ENCODE measurements at places on chromosomes 1 and 21. TPM values are rescaled to one million over a fixed set of nuclear protein-coding genes. Genes with fewer than 3 reads are reported as not detected.
A peak's percentile ranks its signal among the peaks of the same experiment; 100 is the strongest.

DNA sequence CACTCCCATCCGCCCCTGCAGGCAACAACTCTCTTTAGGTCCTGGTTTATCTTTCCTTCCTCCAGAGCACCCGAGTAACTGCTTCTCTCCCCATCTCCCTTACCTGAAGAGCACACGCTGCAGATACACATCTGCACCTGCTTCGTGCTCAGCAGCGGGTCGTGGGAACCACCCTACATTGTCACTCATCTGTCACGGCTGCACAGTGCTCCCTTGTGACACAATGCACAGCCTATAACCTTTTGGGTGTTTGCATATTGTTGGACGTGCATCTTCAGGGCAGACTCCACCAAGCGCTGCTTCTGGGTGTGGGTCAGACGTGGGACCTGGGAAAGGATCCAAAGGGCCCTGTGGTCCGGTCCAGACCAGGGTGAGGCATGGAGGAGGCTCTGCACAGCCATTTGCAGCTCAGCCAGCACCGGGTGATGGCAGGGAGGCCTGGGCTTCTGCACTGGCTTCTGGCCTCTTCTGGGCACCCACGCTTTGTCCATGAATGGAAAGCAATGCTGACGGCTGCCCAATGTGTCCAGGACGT is 42.5 kb downstream of the WDR4 start:
- no peak for DNase-seq

GRCh38 chr21:43826623-43826974 is 37.2 kb downstream of the RRP1 start:
- DNase-seq: no peak

- peak; percentile 30 for DNase-seq
Observed at GRCh38 chr1:58888833-58889232, 105.0 kb upstream of the JUN start.

DNA sequence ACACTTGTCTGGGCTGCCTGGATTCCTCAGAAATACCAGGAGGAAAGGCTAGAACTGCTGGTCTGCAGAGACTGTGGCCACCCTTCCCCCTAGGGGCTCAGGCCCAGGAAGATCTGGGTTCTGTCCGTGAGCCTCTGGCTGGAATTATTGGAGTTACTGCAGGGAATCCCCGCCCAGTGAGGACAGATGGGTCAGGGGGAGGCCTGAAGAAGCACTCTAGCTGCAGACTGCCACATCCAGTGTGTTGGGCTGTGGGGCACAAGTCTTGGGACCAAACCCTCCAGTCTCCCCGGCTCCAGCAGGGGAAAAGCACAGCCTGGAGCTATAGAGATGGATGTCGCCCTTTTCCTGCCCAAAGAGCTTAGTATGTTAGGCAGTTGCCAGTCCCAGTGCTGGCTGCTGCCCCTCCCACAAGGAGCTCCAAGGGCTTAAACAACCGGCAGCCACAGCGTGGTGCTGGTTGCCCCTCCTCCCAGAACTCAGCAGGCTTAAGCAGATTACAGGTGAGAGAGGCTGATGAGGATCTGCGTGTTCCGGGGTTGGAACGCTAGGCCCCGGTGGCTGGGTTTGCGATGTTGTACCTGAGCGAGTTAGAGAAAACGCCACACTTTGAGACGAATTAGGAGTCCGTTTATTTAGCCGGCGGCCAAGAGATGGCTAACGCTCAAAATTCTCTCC is 255.5 kb upstream of the LRRC7 start:
- DNase-seq: no peak

GRCh38 chr1:172894349-172895049 is 156.2 kb downstream of the TNFSF18 start:
- DNase-seq: no peak

DNA sequence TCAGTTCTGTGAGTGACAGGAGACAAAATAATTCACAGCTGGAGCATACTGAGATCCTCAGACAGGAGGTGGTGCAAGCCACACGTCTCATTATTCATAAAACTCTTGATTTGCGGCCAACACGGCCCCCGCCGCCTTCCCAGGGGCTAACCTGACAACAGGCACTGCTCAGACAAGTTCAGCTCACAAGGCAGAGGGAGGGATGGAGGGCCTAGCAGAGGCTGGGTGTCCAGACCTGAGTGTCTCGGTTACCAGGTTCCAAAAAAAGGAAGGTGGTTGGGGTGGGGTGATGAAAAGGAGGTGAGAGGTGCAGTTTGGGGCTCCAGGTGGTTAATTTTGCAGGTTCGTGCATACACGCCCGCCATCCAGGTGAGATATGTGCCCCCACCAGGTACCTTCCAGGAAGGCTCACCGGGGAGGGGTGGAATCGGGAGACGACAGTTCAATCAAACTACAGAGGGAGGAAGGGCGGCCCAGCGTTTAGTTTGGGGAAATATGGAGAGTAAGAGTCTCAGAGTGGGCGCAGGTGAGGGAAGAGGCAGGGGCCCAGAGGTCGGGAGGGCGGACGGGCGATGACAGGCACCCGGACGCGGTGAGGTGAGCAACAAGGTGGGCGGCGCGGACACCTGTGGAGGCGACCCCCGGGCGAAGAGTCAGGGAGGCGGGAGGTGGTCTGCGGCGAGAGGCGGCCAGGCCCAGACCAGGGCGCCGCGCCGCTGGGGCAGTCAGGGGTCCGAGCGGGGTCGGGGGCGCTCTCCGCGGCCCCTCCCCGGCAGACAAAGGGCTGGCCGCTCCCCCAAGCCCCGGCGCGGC is 629 bp downstream of the CTNNBIP1 start:
- no peak for DNase-seq

DNA sequence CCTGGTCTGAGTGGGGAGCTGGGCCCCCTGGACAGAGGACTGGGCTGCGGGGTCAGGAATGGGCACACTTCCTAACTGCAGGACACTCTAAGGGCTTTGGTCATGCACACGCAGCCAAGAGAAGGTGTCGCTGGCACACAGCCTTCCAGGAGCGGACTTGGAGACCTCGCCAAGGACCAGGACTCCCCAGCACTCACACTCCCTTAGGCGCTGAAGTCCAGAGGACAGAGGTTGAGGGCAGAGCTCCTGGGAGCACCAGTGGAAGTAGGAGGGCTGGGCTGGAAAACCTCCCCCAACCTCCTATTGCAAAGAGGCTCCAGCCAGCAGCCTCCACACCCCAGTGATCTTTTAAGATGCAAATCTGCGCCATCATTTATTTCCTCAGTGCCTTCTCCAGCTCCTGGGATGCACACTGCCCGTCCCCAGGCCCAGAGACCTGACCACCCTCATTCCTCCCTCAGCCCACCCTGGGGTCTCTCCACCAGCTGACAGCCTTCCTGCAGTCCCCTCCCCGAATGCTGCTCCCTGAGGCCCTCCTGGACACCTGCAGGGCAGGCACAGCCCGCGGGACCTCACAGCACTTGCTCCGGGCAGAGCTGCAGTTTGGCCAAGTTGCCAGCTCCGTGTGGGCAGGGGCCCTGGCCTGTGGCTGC is 3.0 kb downstream of the TSPEAR start:
- DNase-seq: no peak

GRCh38 chr1:248288391-248288790 is 10.6 kb upstream of the OR2T33 start:
- DNase-seq: no peak

GRCh38 chr1:119279456-119280381 is 88.9 kb upstream of the HAO2 start:
- peak; percentile 89 for DNase-seq

DNA sequence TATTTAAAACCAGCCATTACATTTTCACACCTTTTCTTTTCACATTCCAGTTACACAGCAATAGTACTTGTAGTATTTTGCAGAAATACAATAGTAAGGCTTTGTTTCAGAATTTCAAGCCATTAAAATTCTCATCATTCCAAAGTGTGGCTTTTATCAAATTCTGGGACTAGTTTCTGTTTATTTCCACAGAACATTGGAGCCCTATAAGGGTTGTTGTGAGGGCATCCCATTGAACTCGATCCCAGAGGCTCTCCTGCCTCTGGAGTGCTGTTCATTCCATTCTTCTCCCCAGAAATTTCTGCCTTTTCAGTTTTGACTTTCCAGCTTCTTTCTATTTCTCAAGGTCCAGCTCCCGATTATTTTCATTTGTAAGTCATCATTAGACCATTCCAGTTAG is 645.5 kb downstream of the ADGRL2 start:
- no peak for DNase-seq

GRCh38 chr1:186575348-186575747 is 104.9 kb downstream of the PTGS2 start:
- DNase-seq: no peak

DNA sequence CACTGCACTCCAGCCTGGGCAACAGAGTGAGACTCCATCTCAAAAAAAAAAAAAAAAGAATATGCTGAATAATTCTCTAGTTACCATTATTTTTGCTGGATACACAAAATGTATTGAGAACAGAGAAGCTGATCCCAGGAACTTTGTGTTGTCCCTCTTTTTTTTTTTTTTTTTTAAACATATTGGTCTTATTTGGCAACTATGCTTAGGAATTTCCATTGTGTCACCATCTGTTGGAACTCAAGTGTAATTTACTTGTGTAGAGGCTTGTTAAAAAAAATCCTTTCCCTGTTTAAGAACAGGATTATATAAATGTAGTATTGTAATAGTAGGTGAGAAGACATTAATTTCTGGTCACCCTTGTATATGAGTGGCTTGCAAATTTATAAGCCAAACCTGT is 28.6 kb downstream of the CAMSAP2 start:
- DNase-seq: no peak

DNA sequence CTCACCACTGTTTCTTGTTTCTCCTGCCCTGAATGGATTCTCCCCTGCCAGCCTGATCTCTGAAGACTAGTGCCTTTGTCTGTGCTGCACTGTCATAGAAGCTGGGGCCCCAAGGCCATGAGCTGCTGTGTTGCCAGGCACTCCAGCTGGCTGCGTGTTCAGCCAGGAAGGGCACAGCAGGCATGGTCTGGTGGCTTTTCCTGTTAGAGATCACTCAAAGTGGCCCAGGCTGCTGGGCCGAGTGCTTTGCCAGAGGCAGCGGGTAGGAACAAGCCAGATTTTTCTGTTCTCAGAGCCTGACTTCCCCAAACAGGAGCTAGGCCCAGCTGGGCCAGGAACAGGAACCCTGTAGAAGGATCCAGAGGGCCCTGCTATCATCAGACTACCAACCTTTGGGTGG is 5.2 kb downstream of the ADPRS start:
- no peak for DNase-seq

DNA sequence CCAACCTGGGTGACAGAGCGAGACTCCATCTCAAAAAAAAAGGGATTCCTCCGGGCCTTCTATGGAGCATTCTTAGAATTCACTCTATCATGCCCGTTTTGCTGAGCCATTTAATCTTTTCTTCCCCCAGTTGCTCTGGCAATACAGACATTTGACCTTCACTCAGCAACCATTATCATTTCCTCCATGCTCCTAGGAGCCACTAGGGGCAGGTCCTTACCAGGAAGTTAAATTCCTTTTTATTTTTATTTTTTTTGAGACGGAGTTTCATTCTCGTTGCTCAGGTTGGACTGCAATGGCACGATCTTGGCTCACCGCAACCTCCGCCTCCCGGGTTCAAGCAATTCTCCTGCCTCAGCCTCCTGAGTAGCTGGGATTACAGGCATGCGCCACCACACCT is 9.7 kb upstream of the CGN start:
- DNase-seq: no peak

- DNase-seq: no peak
Observed at GRCh38 chr1:184480736-184481135, 93.9 kb downstream of the C1orf21 start.

Gene ANKRD34A
- 0.66 TPM for polyA plus RNA-seq

Gene CFHR1
- not detected for polyA plus RNA-seq

Gene LORICRIN
- polyA plus RNA-seq: not detected

Gene LCE2C
- 0.41 TPM for polyA plus RNA-seq

Gene ATAD3C
- 0.72 TPM for polyA plus RNA-seq

Gene SLC1A7
- polyA plus RNA-seq: not detected

Measured in keratinocyte (primary cell).